HFFc6 (cell line): ENCODE measurements at places on chromosomes 4 and X. TPM values are rescaled to one million over a fixed set of nuclear protein-coding genes. Genes with fewer than 3 reads are reported as not detected.

GRPR gene
- total RNA-seq: 0.16 to 0.35 TPM (median 0.24 TPM) in 3 replicates

EGFL6 gene
- total RNA-seq: not detected in 2 replicates

EIF2S3 gene
- total RNA-seq: 138 and 141 TPM in 2 replicates

MUC7 gene
- total RNA-seq: not detected in 3 replicates

WDR13 gene
- total RNA-seq: 77.5 and 82.4 TPM in 2 replicates

PDK3 gene
- total RNA-seq: 0.42 to 1.2 TPM in 2 of 3 replicates, not detected in the other

PRPS2 gene
- 20.0 to 27.3 TPM (median 23.5 TPM) in 3 replicates for total RNA-seq

HEPH gene
- not detected in 3 replicates for total RNA-seq

TMPRSS11E gene
- total RNA-seq: not detected in 2 replicates

CDS1 gene
- 0.07 to 0.23 TPM (median 0.08 TPM) in 3 replicates for total RNA-seq

FLNA gene
- 2,204 to 2,666 TPM (median 2,577 TPM) in 3 replicates for total RNA-seq

DCAF12L1 gene
- not detected in 3 replicates for total RNA-seq

SH3RF1 gene
- 59.5 to 70.8 TPM (median 64.7 TPM) in 3 replicates for total RNA-seq

GNRHR gene
- not detected in 2 replicates for total RNA-seq

RBM47 gene
- total RNA-seq: 0.73 and 1.5 TPM in 2 replicates

FGB gene
- total RNA-seq: not detected in 3 replicates

CC2D2A gene
- 18.7 to 23.1 TPM (median 19.6 TPM) in 3 replicates for total RNA-seq

BEX1 gene
- not detected in 3 replicates for total RNA-seq

MMRN1 gene
- not detected in 3 replicates for total RNA-seq

MAGEA9B gene
- total RNA-seq: not detected in 3 replicates

RIBC1 gene
- total RNA-seq: 0.21 to 0.42 TPM (median 0.30 TPM) in 3 replicates

EDA gene
- total RNA-seq: 0.06 to 0.29 TPM (median 0.14 TPM) in 3 replicates

ADH7 gene
- total RNA-seq: not detected in 3 replicates
